ENCODE measurements at places on chromosomes 7 and 10.

DNA sequence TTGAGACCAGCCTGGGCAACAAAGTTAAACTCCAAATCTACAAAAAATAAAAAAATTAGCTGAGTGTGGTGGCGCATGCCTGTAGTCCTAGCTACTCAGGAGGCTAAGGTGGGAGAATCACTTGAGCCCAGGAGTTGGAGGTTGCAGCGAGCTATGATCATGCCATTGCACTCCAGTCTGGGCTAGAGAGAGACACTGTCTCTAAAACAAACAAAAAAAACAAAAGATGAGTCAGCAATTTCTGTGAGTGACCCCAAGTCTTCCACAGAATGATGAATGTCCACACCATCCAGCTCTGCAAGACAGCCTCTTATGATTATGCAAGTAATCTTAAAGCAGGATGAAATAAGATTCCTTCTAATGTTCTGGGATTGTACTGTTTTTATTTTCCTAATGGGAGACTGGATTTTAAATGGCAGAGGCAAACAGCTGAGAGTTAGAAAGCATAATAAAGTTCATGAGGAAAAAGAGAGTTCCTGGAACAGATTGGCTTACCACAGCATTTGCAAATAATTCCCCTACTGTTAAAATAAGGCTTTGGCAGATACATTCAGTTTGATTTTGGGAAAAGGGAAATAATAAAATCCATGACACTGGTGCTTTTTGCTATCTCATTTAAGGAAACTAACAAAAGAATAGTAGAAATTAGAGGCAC lies 18.9 kb upstream of the PRKAR2B start:
- no peak for DNase-seq

DNA sequence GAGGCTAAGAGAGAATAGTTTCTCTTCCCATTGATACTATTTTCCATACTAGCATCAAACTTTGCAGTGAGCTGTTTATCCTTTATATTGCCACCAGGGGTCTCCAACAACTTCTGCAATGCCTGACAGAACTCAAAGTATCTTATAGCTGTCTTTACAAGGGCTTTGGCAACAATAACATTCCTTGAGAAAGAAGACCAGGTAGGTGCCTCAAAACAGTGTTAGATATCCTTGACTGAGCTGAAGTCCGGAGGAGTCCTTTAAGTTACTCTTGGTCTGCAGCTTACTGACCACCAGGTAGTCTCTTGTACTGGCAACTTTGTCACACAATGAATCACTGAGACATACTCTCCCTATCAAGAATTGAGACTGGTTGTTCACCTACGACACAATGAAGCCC lies 30.0 kb upstream of the TES start:
- no peak for DNase-seq

GRCh38 chr10:92005978-92006377 lies 82.4 kb downstream of the BTAF1 start:
- no peak for DNase-seq

DNA sequence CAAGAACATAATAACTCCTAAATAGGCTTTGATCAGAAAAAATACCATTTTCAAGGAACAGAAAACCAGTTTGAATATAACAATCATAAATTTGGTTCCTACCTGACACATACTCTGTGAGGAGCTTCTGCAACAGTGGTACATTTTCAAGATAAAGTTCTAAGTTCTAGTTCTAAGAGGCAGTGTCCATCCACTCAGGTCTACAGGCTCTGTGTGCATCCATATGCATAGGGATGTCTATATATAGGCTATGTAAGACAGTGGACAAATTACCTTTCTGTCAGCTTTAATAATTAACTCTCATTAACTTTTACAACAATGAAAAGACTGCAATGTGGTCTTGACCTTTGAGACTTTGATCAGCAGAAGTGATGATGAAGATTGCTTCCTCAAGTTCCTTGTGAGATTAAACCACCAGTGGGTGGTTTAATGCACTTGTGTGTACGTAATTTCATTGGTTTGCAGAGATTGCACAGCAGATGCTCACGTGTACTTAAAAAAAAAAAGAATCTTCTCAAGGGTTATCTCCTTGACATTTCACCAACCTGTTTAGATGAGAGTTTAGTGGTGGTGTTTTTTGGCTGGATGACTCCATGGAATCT lies at the start of gene SLC26A3:
Gene SLC26A3, minus strand, starts transcription at position 215 of the 602 bp plus-strand sequence. CDS start 8,714 bp downstream, outside the sequence.
- DNase-seq: no peak

DNA sequence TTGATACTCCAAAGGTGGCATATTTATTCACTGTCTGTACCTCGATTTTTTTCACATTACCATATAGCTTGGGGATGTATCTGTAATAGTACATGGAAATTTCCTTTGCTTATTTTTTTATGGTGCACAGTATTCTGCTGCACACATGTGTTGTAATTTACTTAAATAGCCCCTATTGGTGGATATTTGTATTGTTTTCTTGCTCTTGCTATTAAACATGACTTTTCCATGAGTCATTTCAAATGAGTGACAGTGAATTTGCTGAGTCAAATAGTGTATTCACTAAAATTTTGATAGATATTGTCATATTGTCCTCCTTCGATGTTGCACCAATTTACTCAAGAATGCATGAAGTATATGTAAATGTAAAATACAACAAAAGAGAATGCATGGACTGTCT lies 122.7 kb upstream of the STEAP4 start:
- DNase-seq: no peak

GRCh38 chr7:79590916-79591623 lies 137.6 kb upstream of the MAGI2 start:
- DNase-seq: no peak

DNA sequence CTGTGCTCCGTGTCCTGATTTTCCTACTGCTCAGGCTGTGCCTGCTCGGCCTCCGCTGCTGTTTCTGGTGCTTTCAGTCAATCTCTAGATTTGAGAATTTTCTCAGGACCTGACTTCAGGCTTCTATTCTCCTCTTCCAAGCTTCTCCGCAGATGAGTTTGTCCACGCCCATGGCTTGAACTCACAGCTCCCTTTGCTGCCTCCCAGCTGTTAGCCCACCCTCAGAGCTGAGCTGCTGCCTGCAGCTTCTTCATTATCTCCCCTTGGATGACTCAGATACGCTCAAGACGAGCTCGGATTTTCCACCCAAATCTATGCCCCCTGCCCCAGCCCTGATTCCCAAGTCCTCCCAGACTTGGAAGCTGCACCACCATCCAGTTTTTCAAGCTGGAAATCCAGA lies 104.7 kb downstream of the FGFR2 start:
- no peak for DNase-seq

DNA sequence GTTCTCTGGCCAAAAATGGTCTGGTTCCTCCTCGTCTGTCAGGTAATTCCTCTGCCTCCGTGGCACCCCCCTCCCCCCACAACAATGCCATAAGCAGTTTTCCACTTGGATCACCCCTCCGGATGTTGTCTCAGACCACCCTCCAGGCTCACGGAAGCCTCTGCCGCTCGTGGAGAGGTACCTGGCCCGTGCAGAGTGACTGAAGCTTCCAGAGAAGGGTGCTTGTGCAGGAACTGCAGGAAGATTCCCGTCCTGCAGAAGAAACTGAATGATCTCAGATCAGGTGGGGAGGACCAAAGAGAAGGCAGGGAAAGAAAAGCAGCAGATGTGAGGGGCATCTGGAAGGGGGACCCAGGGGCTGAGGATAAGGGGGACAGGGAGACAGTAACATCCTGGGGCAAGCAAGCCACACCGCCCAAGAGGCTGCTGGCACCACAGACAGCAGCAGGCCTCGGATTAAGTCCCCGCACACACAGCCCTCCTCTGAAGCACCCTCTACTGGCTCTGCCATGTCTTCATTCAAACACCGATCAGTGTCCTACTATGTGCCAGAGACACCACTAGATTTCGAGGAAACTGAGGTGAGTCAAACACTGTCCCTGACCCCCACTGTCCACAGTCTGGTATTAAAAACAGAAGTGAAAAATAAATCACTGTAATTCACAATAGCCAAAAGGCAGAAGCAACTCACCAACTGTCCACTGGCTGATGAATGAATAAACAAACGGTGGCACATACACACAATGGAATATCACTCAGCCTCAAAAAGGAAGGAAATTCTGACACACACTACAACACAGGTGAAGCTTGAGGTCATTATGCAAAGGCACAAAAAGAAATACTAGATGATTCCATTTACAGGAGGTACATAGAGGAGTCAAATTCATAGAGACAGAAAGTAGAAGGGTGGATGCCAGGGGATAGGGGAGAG lies 26.4 kb downstream of the KIAA1549 start:
- no peak for DNase-seq

DNA sequence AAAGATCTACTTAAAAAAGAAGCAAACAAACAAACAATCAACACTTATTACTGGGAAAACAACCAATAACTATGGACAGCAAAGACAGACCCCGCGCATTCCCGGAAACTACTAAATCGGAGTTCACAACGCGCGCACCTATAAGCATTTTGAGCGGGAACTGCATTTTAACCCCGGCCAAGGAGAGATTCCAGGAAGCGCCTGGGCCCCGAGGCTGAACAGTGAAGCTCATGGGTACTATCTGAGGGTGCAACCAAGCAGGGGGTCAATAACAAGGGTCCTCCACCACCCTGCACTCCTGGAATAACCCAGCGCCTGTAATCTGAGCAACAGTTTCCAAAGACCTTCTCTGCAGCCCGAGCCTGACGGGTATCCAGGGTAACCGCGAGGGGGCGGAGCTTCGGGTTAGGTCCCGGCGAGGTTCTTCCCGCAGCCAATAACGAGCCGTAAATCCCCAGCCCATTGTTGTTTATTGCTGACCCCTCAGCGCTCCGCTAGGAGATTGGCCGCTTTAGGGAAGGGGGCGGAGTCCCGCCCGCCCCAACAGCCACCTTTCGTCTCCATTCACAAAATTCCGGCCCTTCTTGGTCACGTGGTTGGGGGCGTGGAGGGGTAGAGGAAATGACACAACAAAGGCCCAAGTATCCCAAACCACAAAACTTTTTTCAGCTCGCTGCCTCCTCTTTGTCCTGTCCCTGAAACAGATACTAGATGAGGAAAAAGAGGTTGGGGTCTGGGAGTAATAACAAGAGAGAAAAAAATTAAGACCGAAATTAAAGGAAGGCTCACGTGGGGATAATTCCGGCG lies 1.7 kb upstream of the ETV1 start:
- DNase-seq: peak; percentile 95

DNA sequence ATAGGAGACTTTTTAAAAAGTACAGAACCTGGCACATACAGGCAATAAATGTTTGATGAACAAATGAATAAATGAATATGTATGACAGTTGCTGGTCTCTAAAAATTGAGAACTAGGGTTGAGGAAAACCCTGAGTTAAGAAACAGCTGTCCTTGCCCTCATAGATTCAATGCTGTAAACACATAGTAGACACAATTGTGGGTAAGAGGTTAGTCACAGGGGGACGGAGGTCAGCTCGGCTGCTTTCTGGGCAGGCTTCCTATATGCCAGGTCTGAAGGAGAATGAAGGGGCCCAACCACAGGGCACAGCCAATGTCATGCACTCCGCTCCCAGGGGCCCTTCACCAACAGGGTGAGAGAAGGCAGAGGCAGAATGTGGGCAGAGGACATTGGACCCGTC lies 143.3 kb upstream of the RSU1 start:
- DNase-seq: no peak

DNA sequence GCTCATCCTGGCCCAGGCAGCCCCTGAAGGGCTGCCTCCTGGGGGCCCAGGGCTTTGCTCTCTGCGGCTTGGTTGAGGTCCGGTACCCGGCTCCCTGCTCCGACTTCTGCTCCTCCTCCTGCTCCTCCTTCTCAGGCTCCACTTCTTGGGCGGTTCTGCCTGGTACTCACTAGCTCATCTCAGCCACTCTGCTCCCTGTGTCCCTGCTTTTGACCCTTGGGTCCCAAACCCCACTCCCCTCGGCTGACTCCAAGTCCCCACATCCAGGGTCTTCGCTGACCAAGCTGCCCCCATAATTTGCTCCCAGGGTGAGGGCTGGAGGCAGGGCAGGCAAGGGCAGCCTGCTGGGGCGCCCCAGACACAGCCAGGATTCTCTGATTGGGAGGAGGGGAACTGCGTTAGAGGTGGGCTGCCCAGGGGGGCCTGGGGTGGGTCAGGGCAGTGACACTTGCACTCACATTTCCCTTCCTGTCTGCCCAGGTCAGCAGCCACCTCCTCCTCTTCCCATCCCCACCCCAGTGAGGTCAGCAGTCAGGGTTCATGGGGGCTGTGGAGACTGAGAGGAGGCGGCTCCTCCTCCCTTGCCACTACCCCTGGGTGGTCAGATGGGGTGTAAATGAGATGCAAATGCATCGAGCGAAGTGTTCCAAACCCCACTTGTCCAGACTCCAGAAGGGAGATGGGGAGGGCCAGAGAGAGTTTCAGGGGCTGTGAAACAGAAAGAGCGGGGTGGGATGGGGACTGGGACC lies 2.2 kb downstream of the SMARCD3 start:
- no peak for DNase-seq

DNA sequence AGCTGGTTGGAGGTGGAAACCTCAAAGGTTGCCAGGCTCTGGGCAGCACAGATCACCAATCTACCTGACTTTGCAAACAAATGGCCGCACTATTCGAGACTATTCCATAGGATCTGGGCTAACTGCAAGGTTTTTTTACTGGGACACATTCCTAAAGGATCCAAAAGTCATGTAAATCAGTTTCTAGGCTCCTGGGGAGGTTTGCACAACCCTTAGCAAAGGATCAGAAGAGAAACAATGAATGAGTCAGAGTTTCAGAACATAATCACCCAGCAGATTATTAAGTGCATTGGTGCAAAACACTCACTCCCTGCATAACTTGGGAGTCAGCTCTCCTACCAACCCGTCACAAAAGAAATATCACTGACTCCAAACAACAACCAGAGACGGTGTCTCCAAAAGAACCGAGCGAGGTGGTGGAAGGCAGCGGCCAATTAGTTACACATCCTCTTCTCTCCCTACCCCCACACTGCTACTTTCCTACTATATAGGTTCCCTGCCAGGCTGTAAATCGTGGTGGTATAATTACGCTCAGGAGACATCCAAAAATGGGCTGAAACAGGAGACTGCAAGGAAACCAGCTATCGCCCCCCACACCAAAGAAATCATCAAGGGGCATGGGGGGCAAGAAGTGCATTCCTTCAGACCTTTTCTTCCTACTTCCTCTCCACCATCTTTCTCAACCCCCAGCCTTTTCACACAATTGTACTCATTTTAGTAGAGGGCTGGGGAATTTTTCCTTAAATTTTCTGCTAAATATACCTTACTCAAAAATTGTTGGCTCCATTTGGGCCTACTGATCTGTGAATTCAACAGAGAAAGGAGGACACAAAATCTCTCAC lies 3.2 kb downstream of the UBE2H start:
- no peak for DNase-seq

DNA sequence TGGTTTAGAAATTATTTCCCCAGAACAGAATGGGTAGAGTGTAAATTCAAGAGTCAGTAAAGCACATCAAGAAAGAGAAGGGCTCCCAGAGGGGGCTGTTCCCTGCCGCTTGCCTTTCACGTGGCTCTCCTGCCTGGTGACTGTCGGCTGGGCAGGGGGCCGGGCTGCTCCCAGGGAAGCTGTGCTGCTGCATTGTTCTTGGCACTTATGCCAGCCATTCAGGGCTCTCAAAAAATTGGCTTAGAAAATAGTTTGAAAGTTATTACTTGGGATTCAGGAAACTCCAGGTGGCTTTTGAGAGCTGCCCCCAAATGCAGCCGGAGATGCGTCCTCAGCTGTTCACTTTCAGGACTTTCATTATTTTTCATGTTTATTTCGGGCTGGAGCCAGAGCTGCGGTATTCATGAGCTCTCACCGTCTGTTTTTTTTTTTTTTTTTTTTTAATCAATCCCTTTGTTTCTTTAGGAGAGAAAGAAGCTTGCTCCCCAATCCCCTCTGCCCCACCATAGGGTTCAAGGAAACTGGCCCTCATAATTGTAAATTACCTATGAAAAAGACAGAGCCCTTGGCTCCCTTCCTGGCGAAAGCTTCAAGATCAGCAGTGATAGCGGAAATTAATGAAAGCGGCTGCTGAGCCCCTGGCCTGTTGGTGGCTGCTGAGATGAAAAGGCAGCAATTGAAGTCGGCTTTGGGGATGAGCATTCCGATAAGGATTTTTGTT lies 94.1 kb downstream of the SORCS3 start:
- DNase-seq: no peak

GRCh38 chr7:38542156-38542555 lies 89.0 kb downstream of the AMPH start:
- no peak for DNase-seq

Measured in T1000 (cell line).